Nephron progenitor cell (in vitro differentiated cells): ENCODE measurements at places on chromosomes 11 and 22.
A peak's percentile ranks its signal among the peaks of the same experiment; 100 is the strongest.

- DNase-seq, result no peak
Measured at GRCh38 chr11:10653946-10654810, 39.4 kb downstream of the IRAG1 start.

DNA sequence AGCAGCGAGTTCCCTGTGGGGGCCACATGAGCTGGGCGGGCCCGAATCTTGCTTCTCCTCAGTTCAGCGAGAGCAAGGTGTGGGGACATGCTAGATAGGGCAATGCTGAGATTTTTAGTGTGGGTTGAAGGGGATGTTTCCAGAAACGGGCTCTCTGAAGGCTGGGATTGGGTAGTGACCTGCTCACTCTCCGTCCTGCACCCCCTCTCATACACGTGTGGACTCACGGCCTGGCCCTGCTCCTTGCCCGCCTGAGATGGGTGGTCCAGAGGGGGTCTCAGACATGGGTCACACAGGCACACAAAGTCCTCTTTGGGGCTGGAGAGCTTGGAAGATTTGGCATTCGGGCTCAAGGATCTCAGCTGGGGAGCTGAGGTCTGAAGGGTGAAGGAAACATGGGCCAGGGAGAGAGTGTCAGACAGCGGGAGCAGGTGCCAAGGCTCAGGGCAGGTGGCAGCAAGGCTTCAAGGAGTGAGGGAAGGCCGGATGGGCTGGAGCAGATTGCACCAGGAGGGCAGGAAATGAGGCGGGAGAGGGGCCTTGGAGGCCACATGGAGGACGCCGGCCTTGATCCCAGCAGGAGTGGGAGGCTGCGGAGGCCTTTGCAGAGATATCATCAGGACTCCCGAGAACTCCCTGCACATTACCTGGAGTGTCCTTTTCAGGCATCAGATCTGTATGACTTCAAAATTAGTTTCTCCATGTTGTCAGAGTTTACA lies 74.1 kb downstream of the PARVB start:
- DNase-seq, result no peak

- no peak for DNase-seq
Measured at GRCh38 chr22:37331034-37331428, 48.7 kb downstream of the CYTH4 start.

GRCh38 chr11:86743223-86744118 lies 56.9 kb upstream of the PRSS23 start:
- DNase-seq, result no peak

DNA sequence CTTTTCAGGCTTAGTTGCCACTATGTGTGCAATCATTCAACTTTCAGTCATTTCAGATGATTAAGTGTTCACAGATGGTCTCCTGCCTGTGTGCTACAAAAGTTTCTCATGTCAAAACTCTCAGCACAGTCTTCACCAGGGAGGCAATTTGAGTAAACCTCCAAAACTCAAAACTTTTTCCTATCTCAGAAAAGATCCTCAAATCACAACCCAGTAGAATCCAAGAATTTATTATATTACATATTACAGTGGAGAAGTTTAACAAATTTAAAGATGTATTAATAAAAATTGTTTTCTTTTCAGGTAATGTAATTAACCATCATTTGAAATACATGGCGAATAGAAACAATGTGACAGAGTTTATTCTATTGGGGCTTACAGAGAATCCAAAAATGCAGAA lies at the start of gene OR4C13:
Gene OR4C13 (plus strand): TSS at position 301 of the 400 bp plus-strand sequence. CDS start 32 bp downstream, at position 333.
- DNase-seq, result no peak

- no peak for DNase-seq
Measured at GRCh38 chr22:39926753-39927152, 25.9 kb downstream of the GRAP2 start.

- DNase-seq, result no peak
Measured at GRCh38 chr11:6862961-6863360, at the start of gene OR10A2. Gene OR10A2, plus strand, starts transcription at chr11:6863057. Its CDS starts 6,698 bp downstream, at chr11:6869755.

GRCh38 chr22:49962012-49962750 lies 1.6 kb downstream of the PIM3 start:
- peak; percentile 81 for DNase-seq

GRCh38 chr22:25833091-25833490 lies 91.1 kb downstream of the MYO18B start:
- DNase-seq, result no peak
